ENCODE measurements at places on chromosomes 12 and 14.
A peak's percentile ranks its signal among the peaks of the same experiment; 100 is the strongest.

- DNase-seq = no peak
Observed at GRCh38 chr12:2152134-2152533, 99.3 kb downstream of the CACNA1C start.

- DNase-seq = no peak
Observed at GRCh38 chr12:102509123-102509626, 28.8 kb upstream of the IGF1 start.

DNA sequence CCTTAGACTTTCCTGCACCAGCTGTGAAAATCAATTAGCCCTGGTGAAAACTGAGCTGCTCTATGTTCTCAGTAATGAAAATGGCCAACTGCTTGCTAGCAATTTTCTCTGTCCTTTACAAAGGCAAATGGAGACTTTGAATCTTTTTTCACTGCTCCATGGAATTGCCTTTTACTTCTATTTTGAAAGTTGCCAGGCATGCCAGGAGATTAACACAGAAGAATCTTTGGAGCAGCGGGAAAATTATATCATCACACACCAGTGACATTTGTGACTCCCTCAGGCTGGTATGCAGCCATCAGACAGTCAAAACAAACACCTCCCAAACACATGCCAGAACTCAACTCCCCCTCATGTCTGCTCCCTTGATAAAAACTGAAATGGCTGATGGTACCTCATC is 872.0 kb upstream of the FLRT2 start:
- no peak for DNase-seq

DNA sequence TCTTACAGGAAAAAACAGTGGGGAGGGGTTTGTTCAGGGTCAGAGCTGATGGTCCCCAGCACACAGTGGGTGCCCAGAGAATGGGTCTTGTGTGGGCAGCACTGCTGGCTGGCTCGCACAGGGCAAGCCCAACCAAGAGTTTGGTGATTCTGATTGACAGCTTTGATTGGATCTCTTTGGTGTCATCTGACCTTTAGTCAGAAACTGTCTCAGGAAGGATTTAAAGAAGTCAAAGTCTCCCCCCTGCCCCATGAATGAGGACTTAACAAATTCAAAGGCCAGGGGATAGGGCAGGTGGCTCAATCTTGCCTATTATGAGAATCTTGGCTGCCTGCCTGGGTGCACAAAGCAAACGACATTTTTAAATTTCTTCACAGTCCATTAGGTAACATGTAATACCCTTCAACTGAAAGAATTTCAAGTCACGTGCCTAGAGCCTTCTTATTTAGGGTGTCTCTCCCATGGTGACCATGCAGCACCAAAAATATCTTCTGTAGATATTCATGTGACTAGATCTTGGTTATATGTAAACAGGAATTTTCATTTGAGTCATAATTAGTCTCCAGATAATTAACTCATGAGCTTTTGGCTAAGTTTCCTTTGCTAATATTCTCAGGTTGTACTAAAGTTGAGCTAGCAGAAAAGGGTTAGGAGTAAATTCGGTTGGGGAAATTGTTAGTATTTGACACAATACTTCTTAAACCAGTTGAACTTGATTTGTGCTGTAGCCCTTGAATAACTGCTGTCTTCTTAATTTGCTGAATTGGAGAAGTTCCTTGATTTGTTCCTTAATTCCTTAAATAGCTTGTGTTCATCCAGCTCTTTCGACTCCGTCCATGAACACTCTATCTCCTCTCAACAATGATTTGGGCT is 54.5 kb upstream of the HECTD1 start:
- no peak for DNase-seq

DNA sequence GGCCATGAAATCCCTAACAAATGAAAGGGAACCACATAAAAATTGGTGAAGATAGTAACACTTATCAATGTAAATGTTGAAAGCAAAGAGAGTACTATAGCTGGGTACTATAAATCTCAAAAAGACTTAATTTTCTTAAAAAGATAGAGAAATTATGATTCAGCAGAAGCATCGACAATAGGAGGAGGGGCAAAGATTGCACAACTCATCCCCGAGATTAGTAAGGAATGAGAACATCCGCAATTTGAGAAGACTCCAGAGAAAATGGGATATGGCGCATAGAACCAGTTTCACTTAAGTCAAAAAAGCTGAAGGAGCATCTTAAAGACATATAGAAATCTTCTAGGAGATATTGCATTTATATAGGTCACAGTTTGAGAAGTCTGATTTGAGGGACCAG is 220.2 kb upstream of the SLC16A7 start:
- DNase-seq = no peak

DNA sequence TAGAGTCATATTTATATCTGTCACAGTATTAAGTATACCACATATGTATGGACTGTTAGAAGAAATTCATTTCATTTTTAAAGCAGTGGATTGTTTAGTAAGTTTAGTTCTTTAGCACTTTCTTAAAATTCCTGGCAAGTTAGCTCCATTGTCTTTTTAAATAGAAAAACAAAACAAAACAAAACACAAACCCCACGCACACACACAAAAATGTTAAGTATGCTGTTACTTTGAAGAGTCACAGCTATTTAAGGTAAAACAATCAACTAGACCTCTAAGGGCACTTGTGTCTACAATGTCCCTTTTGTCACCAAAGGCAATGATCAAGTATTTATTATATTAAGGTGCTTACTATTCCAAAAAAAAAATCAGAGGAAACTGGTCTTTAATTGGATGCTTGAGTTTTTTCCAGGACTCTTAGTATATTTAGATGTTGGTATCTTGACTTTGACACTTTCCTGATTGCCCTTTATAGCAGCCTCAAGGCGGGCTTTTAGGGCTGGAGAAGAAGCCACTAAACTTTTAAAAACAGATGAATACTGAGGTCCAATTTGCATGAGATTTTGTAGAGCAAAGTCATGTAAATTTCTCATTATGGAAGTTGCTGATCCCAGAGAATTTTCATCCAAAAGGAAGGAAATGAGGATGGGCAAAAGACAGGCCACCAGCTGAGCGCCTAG is 85.5 kb upstream of the HECTD1 start:
- DNase-seq = no peak

GRCh38 chr14:69298131-69299071 is 38.4 kb downstream of the GALNT16 start:
- no peak for DNase-seq

- no peak for DNase-seq
Observed at GRCh38 chr12:108046135-108046534, 83.0 kb upstream of the WSCD2 start.

GRCh38 chr12:26046203-26046602 is 78.6 kb downstream of the BHLHE41 start:
- no peak for DNase-seq

GRCh38 chr14:72982146-72982708 is 44.7 kb downstream of the ZFYVE1 start:
- DNase-seq = no peak

DNA sequence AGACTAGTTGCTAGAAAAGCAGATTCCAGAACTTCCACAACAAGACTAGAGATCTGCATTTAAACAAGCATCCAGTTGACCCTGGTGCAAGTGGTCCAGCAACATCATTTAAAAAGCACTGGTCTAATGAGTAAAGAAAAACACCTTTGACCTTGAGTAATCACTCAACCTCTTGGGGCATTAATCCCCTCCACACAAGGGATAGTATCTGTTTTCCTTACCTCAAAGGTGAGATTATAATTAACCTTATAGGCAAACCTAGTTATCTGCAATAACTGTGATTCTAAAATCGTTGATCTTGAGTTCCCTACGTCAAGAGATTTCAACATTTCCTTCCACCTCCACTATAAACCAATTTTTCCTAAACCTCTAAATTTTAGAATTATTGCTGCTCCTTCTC is 1.1 kb downstream of the KDM5A start:
- DNase-seq = no peak

DNA sequence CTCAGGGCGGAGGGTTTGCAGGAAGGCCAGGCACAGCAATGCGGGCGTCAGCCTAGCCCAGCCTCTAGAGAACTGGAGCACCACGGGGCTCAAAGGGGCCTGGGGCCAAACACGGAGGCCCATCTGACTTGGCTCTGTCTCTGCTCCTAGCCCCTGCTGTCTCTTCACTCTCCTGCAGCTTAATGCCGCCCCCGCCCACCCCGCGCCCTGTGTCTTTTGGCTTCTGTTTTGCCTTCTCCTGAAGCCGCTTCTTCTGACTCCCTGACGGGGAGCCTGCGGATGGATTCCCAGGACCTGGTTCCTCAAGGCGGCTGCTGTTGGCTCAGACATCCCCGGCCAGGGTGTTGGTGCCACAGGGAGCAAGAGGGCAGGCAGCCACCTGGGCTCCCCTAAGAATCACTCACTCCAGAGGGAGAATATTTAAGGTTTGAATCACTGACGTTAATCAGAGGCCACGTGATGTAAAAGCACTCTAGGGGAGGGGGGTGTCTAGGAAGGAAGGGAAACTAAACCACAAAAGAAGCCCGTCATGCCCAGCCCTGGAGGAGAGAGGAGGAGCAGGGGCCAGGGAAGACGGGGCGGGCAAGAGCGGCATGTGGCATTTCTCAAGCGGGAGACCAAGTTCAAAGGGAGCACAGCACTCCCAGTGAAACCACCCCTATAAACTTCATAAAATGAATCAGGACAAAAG is 36.9 kb upstream of the PRMT8 start:
- no peak for DNase-seq

DNA sequence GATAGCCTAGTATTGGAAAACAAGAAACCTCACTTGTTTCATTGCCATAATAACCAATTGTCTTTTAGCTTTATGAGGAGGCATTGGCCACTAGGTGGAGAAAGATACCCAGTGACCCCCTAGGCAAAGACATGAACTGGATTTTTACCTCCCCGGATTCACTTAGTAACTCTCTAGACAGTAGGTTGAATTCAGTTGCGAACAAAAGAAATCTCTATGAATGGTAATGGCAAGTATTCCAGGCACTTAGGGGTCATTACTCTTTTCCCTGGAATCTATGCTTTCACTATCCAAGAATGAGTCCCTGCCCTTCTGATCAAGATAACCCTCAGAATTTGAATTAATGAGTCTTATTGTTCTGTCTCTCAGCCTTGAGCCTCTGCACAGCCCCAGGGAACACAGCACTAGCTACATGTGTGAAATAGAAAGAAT is 29.5 kb upstream of the RHOJ start:
- DNase-seq = peak; percentile 26

GRCh38 chr14:91232603-91233002 is 11.9 kb downstream of the GPR68 start:
- DNase-seq = no peak

DNA sequence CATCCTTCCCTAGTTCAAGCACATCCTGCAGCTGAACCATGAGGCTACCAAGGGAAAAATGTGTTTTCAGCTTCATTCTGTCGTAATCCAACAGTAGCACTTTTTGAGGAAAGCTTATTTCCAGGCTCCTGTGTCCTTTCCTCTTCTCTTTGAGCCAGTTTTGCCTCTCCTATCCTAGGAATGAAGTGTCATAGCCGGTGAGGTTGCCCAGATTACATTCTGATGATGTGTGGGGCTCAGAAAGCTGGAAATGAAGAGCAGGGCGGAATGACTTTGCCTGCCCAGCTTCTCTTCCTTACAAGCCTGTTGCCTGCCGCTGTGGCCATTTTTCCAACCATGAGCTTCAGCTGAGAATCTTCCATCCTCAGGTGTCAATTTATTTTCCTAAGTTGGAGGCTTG is 381.8 kb downstream of the NUAK1 start:
- no peak for DNase-seq

DNA sequence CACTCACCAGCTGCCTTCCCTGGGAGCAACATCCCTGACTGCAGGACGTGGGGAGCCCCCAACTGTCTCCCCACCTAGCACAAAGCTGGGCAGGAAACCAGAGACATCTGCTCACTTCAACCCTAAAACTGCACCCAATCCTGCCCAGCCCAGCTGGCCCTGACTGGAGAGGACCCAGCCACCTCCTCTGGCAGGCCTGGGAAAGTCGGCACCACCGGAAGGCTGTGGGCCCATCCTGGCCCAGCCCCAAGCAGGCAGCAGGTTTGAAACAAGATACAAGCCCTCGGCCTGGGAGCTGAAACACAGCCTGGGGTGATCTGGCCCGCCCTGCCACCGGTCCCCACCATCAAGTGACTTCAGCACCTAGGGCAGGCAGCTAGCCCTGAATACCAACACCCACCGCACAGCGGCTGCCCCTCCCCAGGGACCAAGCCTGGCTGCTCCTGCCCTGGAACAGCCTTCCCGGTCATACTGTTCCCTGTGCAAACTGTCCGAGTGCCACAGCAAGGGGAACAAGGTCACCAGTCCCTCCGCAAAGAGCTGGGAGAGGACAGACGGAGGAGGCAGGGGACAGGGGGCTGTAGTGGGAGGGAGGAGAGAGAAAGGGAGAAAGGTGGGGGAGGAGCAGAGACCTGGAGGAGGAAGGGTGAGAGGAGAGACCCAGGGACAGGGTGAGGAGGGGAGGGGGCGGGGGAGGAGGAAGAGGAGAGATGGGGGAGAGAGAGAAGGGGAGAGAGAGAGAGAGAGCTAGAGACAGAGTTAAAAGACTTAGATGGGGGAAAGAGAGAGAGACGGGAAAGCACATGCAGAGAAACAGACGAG is 115.7 kb downstream of the RFLNA start:
- no peak for DNase-seq

DNA sequence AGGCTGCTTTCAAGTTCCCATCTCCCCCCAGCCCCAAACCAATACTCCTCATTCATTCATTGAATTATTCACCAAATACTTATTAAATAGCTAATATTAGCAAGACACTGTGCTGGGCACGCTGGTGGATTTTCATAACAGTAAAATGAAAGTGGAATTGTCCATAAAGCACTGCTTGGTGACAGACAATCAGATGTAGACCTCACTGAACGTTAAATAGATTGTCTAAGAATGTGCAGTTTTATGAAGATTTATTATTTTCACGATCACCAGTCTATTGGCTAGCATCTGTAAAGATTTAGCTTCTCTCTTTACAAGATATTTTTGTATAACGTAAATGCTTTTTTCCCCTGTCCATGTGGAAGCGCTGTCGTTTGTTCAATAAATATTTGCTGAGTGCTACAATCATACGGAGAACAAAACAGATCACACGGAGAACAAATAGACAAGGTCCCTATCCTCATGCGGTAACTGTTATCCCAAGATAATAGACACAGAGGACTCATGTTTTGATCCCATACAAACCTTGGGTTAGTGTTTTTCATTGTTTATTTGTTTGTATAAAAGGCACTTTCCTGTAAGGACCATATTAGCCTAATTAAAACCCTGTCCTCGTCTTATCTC is 397.6 kb downstream of the BCAT1 start:
- DNase-seq = no peak

All from neural crest cell (in vitro differentiated cells).